Naive thymus-derived CD4-positive, alpha-beta T cell (primary cell): ENCODE measurements at places on chromosomes 12 and 14. TPM values are rescaled to one million over a fixed set of nuclear protein-coding genes. Genes with fewer than 3 reads are reported as not detected.

DNA sequence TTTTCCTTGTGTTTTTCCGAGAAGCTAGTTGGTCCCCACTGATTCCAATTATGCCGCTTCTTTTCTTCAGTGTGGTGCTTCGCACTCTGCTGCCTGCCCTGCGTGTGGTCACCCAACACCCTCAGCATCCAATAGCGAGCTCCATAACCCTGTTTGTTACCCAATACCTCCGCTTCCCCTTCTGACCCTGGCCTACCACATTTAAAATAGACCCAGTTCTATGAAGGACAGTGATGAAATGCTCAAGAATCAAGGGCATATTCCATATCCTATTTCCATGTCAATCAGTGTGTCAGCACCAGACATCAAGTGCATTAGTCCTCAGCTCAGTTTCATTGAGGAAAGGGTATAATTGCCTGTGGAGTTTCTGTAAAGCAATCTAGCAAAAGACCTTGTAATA, 9.5 kb downstream of the NDRG2 start:
- no peak for DNase-seq

- peak; percentile 36 for DNase-seq
Observed at GRCh38 chr14:76710056-76711010, 50.9 kb upstream of the VASH1 start.

- no peak for DNase-seq
Observed at GRCh38 chr14:24092505-24093206, 1.5 kb upstream of the PCK2 start.

GRCh38 chr12:11814374-11814773, 164.9 kb downstream of the ETV6 start:
- DNase-seq: no peak

DNA sequence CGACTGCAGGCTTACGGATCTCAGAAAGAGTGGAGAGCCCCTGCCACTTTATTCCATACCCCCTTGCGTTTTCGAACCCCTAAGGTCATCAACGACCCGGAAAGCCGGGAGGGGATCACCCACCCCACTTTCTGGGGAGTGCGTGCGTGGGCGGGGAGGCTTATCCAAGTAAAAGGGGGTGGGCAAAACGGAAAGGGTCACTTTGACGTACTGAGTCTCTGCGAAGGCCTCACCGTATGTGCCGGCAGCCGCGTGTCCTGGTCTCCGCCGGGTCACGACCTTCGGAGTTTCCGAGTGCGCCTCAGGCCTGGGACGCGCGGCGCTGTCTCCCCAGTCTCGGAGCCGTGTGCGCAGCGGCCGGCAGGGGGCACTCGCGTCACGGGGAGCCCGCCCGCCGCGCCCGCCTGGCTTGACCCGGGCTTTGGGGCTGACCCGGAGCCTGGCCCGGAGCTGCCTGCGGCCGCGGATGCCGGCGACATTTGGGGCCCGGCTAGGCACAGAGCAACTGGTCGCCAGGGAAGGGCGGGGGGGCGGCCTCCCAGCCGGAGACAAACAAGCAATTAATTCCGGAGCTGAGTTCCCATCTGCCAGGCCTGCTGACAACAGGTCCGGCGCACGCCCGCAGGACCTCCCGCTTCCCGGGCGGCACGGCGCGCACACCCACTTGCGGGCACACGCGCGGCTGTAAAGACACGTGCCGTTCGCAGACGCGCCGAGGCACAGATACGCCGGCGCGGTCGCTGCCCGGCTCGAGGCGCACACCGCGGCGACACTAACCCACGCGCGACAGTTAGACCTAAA, 890 bp upstream of the KIF26A start:
- peak; percentile 48 for DNase-seq

- no peak for DNase-seq
Observed at GRCh38 chr14:75842551-75842950, 139.2 kb downstream of the TGFB3 start.

- DNase-seq: no peak
Observed at GRCh38 chr12:76859611-76860010, 19.2 kb downstream of the CSRP2 start.

Gene TAS2R50
- 1.3 TPM for total RNA-seq
